Esophagus muscularis mucosa (tissue), 4 donors: ENCODE measurements at places on chromosomes 5 and 9. TPM values are rescaled to one million over a fixed set of nuclear protein-coding genes. Genes with fewer than 3 reads are reported as not detected.

DNA sequence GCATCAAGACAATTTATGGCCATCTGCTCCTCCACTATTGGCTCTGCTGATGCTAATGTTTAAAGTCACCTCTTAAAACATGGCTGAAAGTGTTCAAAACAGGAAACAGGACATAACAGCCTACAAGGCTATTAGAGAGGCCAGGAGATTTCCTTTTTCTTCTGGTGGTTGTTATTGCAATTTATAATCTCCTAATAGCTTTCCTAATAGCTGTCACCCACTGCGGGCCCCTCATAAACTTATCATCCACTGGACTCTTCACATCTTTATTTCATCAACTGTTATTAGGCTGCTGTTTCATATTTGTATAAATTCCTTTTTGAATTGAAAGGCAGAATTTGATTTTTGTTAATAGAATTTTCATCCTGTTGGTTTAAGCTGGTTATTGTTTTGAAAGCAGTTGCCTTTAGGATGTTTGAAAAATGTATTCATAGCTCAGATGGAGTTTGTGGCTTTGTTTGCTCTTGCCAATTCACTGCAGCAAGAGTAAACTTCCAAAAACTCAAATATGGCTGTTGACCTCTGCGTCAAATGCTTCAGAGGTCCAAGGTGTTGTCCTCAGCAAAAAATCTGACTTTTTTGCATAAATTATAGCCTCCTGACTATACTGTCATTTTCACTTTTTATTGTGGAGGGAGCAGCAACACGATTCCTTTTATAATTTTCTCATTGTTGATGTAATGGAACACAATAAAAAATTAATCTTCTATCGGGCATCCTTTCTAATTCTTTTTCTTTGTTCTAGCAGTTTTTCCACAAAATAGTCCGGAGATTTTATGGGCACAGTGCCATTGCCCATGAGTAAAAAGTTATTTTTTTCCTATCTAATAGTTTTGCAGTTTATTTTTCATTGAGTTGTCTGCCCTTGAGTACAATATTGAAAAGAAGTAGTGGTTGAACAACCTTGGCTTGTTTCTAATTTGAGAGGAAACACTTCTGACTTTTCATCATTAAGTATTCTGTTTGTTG lies 69.3 kb downstream of the MAT2B start:
- no peak for DNase-seq

DNA sequence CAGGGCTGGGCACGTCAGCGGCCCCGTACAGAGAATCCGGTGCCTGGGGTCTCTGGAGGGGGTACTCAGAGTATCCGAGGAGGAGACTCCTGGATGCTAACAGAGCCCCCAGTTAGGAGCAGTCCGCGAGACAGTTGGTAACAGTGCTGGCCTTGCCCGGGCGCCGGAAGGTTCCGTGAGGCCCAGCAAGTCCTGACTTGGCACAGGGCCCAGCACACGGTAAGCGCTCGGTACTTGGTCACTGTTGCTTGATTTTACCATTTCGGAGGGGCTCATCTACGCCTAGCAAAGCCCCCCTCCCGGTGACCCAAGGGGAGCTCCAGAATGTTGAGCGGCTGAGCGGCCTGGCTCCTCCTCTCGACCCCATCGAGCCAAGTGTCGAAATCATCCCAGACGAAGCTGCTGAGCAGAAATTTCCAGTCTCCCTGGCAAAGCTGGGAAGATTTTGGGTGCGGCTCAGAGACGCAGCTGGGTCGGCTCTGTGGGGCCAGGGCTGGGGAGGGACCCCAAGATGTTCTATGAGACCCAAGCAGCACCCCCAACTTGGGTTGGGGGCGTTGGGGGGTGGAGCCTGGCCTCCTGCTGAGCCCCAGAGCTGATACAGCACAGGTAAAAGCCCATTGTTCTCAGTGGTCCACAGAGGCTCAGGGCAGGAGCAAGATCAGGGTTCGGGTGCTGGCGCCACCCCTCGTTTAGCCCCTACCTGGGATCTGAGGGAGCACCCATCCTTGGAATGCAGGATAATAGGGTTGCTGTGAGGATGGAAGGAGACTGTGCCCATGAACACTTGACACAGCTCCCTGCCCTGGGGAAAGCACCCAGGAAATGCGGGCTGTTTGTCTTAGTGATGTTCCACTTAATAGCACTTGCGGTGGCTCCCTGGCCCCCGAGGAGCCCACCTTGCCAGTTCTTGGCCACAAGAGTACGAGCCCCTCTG lies 137.2 kb downstream of the C9orf50 start:
- DNase-seq = peak; percentile 97

DNA sequence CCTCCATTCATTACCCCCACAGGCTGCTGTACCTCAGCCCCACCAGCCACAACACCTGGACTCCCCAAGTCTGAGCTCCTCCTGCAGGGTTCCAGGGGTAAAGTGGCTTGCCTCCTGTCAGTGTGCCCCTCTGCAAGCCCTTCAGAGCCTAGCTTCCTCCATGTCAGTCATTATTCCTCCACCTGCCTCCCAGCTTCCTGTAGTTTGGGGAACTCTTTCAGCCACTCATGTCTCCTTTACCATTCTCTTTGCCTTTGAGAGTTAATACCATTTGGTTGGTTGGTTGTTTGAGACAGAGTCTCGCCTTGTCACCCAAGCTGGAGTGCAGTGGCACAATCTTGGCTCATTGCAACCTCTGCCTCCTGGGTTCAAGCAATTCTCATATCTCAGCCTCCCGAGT lies 36.2 kb downstream of the IRF1 start:
- no peak for DNase-seq

- no peak for DNase-seq
Observed at GRCh38 chr9:113993838-113994540, 84.1 kb downstream of the AMBP start.

- DNase-seq = peak; percentile 90
Observed at GRCh38 chr5:149012350-149012749, 50.5 kb downstream of the SH3TC2 start.

GRCh38 chr9:123150708-123151503 lies 117.4 kb downstream of the GPR21 start:
- no peak for DNase-seq

Gene IPPK
- total RNA-seq = 7.3 TPM

GRCh38 chr5:126680191-126680817 lies 79.6 kb downstream of the PHAX start:
- DNase-seq = no peak

- DNase-seq = no peak
Observed at GRCh38 chr9:69583645-69584234, 88.4 kb downstream of the APBA1 start.

DNA sequence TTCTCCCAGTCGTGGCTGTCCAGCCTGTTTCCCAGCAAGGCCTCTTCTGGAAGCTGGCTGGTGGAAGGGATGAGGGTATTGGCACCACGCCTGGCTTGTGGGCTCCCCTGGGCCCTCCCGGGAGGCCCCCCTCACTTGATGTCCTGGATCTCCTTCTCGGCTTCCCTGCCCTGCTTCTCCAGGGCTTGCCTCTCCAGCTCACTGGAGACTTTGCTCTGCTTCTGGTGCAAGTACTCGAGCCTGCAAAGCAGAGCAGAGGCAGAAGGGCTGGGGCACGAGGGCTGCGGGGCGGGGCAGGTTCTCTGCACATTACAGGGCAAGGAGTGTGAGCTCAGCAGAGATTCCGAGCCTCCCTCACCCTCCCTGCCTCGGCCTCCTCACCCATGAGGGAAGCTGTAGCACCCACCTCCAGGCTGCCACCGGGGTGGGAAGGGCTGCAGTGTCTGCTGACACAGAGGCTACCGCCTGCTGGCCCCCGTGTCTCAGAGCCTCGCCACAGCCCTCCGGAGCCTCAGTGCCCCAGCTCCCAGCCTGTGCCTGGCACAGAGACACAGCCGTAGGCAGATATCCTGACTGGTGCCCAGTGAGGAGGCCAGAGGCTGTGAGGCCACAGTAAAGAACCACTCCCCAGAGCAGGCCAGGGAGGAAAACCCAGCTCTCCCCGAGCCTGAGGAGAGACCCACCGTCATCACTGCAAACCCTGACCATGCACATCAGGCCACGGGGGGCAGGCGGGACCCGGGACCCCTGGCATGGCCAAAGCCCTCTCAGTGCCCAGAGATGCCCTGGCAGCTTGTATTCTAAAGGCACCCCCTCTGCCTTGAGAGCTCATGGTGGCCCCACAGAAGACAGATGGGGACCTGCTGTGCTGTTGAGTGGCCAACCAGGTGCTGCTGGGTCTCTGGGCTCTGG lies 7.2 kb downstream of the SNAPC4 start:
- no peak for DNase-seq

Gene SH3TC2
- 1.2 TPM for total RNA-seq

Gene CARTPT
- total RNA-seq = 24.7 TPM

Gene SLC36A2
- total RNA-seq = not detected

Gene WDR38
- not detected for total RNA-seq

- no peak for DNase-seq
Observed at GRCh38 chr9:127563579-127563978, 48.5 kb upstream of the STXBP1 start.

Gene C9orf153
- not detected for total RNA-seq

- peak; percentile 60 for DNase-seq
Observed at GRCh38 chr9:127293767-127294166, 29.2 kb downstream of the GARNL3 start.

Gene SYK
- 16.6 TPM for total RNA-seq

DNA sequence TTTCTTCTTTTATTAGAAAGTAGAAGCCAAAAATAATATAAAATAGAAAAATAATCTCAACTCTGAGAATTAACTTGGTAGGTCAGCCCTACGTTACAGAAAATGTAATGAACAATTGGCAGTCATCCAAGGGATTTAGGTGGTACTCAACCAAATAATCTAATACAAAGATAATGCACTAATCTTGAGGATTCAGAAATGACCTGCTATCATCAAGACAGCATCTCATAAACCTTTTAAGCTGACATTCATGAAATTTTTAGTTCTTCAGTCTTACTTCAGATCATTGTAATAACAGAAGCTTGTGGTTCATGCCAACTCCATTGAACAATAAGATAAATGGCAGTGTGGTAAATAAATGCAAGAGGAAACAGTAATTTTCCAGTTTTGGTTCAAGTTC lies 1058.0 kb downstream of the MAT2B start:
- no peak for DNase-seq

- DNase-seq = no peak
Observed at GRCh38 chr5:121171361-121171760, 680.3 kb upstream of the FTMT start.

DNA sequence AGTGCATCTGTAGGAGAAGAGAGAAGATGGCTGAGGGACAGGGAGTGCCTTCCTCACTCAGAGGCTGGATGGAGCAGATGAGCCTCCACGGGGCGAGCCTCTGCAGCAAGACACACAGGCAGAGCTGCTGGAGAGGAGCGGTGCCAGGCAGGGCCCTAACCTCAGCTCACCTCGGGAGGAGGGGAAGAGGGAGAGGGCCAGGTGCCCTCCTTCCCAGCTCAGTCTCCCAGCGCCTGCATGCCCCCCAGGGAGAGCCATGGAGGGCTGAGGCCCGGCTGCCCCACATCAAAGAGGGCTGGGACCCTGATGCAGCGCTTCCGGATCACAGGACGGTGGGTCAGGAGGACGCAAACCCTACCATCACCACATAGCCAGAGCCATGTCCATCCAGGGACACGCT lies 13.6 kb upstream of the SPATA31E1 start:
- no peak for DNase-seq

DNA sequence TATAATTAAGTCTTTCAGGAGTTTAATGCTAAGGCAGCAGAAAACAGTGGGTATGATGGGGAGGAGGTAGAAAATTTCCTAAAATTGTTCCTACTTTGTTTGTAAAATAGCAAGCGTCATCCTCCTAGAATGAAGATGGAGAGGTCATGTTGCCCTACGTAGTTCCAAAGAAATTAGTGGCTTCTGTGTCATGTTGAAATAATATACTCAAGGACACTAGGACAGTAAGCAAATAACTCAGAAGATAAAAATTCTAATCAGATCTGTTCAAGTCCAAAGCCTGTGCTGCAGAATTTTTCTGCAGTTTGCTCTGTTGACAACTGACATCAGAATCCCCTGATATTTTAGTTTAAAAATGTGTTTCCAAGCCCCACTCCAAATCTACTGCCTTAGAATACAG lies 486.3 kb downstream of the DIRAS2 start:
- DNase-seq = no peak

DNA sequence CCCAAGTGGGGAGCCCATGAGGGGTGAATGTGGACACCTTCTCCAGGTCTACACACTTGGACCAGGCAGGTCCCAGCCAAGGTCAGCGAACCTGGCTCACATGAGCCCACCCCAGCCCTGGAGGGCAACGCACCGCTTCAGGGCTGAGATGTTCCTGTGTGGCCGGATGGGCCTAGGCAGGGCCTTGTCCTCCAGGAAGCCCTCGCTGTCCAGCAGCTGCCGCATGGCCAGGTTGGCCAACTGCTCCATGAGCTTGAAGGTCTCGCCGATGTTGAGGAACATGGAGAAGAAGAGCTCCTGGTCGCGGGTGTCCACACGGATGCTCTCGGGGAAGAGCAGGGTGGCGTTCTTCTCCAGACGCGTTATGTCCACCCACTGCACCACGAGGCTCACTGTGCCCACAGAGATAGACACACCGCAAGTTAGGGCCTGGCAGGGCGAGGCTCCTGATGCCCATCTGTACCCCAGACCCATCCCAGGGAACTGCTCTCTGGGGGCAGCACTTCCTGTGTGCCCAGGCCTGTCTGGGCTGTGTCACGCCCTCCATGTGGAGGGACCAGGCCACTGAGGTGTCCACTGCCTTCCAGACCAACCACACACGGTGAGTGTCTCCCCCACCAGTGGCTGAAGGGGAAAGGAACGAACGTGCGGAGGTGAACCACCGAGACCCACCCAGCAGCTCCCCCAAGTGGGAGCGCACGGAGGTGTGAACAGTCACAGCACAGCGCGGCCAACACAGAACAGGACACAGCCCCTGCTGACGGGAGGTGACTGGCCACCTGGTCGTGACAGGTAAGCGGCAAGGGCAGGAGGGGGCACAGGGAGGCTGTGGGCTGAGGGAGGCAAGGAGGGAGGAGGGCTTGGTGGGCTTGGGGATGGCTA lies 14.4 kb downstream of the TBC1D9B start:
- no peak for DNase-seq

GRCh38 chr5:31736127-31736526 lies 97.2 kb downstream of the PDZD2 start:
- DNase-seq = no peak

DNA sequence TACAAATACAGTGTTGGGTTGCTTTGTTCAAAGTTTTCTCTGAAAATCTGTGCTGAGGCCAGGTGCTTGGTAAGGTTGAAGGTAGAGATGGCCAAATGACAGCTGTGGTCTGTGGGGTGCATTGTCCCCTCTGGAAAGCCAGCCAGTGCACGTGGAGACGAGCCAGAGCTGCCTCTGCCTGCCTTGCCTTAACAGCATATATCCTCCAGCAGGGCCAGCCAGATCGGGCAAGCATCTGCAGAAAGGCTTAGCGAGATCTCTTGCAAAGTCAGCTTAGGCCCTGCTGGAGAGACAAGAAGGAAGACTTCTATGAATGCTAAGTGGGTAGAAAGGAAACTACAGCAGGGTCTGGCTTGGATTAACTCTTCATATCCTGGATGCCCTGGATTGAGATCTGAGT lies 49.5 kb downstream of the GRIA1 start:
- DNase-seq = no peak

Gene PCDHGB3
- total RNA-seq = 4.4 TPM

GRCh38 chr5:111779922-111780292 lies 22.9 kb upstream of the NREP start:
- no peak for DNase-seq

DNA sequence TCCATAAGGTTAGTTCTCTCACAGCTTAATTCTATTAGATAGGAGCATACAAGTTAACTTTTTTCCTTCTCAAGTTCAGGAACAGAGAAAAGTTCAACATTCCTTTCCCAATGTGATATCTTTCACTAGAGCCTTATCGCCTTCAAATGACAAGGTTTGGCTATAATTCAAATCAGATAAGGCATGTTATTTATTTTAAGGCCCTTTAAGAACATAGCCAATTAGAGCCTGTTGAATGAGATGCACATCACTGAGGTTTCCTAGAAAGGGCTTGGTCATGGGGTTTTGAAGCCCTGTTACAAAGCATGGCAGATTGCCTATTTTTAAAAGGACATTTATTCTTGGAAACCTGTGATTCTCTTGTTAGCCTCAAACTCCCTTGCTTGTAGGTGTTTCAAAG lies 123.4 kb downstream of the BASP1 start:
- DNase-seq = no peak
